ENCODE measurements at places on chromosomes 1 and 21.

DNA sequence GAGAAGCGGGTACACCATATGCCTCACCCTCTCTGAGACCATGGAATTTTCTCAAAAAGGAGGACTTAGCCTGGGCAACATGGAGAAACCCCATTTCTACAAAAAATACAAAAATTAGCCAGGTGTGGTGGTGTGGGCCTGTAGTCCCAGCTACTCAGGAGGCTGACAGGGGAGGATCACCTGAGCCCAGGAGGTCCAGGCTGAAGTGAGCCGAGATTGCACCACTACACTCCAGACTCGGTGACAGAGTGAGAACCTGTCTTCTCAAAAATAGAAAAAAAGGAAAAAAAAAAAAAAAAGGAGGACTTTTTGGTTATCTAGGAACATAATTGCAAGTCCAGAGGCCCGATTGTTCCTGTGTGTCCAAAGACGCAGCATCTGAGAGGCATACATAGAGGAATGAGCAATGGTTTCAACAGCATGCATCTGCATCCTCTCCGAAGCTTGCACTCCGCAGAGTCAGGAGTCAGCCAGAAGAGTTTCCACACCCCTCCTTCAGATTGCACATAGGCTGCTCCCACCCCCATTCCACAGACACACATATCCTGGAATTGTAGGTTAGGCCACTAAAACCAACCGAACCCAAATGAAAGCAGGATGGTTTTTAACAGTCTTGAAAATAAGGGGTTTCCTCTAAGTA, 2.5 kb upstream of the TBX15 start:
- no peak for DNase-seq

DNA sequence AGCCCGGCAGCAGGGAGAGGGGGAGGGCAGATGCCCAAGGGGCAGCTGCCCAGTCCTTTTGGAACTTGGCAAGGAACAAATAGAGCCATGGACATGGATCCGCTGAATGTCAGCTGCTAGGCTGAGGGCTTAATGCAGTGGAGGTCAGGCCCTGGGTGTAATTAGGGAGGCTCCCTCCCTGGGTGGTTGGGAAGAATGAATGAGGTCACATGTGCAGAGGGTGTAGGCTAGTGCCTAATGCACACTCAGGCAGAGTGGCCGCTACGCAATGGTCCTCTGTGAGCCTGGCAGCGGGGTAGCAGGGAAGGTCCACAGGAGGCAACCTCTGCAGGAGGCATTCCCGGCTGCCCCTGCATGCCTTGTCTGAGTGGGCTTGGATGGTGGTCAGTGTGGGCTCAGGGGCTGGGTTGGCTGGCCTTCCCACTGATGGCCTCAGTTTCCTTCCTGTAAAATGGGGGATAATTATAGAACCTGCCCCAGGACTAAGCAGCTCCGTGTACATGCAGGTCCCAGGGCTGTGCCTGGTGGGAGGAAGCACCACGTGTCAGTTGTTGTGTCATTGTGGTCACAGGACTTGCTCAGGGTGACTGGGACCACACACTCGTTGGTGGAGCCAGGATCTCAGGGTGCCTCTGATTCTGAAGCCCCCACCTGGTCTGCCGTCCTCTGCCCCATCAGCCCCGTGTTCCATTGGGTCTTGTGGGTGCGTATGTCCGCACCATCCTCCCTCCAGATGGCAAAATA, 81.6 kb upstream of the ACTL8 start:
- DNase-seq = no peak

DNA sequence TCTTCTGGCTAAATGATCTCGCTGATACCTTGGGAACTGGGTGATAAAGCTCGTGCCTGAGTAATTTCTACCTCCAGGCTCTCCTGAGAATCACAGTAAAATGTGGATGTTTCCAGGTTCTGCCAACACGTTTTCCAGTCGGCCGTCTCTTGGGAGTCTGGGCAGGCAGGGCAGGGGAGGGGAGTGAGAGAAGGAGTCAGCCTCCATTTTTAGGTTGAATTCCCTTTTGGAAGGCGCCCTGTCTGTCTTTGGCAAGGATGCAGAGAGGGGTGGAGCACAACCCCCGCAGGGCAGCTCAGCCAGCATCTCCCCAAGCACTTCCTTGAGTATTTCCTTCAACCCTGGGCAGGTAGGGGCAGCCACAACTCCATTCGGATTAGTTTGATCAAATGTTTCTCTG, 15.5 kb upstream of the ACTRT2 start:
- no peak for DNase-seq

DNA sequence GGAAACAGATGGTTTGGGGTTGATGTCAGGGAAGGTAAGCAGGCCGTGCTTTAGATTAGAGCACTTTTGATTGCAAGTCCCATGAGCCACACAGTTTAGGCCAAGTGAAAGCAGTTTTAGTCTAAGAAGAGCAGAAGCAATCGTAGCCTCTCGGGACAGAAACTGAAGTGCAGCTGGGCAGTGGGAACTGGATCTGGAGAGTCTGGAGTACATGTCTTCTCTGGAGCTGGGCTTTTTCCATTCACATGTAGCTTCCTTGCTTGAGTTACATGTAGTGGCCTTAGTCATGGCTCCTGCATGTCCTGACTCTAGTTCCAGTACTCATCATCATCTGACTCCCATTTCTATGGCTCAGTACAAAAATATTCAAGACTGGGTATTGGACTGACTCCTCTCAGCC, 16.7 kb downstream of the CAMTA1 start:
- no peak for DNase-seq
